ENCODE measurements at places on chromosomes 12 and 14.

DNA sequence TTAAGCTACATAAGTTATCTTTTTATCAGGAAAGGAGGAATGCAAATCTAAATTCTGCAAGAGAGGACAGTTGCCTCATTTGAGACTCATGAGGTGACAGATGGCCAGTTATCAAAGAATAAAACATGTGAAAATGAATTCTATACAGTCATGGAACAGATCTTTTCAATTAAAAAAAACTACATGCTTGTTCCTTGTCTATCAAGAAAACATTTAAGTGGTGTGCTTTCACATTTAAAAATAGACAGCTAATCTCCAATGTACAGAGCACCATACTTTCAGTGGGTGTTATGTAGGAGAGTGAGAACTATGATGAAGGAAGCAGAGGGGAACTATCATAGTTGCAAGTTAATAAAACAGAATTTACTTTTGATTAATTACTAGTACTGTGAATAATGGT lies 76.7 kb upstream of the TTC7B start:
- no peak for DNase-seq

DNA sequence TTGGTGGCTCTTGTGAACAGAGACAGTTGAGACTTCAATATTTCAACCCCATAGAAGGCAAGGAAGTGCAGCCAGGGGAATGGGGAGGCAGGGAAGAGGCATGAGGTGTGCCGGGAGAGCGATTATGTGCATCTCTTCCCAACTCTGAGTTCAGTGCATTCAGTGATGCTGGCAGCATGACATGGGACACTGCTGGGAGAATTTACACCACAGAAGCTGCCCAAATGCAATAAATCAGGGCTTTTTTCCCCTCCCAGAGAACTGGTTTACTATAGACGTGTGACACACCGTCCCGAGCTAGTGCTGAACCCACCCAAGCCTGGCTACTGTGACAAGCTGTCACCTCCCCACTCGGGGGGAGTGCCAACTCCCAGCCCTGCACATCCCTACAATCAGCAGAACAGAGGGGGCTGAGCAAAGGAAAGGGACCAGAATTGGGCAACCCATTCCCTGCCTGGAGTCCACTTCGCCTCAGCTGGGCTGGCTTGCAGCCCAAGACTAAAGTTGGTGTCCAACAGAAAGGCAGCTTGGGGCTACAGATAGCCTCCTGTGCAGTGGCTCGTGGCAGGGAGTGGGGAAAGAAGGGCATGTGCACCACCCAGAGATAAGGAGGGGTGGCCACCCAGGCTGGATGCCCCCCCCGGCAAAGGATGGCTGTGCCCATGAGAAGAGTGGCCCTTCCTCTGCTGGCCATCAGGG lies 16.7 kb downstream of the AHSA1 start:
- DNase-seq, result no peak

GRCh38 chr14:34461334-34462131 lies 507 bp downstream of the SPTSSA start:
- DNase-seq, result peak; percentile 12

- DNase-seq, result no peak
These were observed 504.9 kb downstream of the VRK1 start for GRCh38 chr14:97301931-97302559.

DNA sequence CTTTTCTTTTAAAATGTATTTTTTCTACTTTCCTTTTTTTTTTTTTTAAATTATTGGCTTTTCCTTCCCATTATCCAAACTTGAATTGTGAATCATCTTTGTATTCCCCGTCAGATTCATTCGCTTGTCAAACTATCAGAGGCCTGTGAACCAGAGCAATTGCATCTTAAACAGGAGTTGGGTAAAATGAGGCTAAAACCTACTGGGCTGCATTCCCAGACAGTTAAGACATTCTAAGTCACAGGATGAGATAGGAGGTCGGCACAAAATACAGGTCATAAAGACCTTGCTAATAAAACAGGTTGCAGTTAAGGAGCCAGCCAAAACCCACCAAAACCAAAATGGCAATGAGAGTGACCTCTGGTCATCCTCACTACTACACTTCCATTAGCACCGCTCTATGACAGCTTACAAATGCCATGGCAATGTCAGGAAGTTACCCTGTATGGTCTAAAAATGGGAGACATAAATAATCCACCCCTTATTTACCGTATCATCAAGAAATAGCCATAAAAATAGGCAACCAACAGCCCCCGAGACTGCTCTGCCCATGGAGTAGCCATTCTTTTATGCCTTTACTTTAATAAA lies 19.9 kb downstream of the FUT8 start:
- DNase-seq, result no peak

DNA sequence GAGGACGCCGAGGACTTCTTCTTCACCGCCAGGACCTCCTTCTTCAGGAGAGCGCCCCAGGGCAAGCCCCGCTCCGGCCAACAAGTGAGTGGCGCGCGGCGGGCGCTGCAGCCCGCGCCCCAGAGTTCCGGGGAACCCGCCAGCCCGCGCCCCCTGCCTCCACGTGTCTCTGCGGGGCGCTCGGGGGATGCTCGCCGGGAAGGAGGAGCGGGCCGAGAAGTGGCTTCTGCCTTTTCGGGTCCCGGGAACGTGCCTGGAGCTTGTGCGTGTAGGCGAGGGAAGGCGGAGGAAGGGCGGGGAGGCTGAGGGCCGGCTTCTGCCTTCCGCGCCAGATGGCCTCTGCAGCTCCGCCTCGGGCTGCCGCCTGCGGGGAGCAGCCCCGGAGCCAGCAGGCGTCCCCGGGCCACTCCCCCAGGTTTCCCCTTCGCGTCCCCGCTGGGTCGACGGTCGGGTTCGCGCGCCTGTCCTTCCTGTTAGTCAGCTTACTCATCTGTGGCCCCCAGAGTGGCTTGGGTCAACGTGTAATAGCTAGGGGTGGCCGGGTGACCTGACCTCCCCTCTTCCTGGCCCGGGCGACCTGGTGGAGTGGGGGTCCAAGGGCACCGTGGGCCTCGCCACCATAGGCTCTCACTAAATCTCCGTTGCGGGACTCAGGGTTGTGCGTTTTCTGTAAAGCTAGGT lies 505 bp downstream of the RASSF3 start:
- DNase-seq, result peak; percentile 60

GRCh38 chr12:2283916-2284315 lies 231.1 kb downstream of the CACNA1C start:
- no peak for DNase-seq

DNA sequence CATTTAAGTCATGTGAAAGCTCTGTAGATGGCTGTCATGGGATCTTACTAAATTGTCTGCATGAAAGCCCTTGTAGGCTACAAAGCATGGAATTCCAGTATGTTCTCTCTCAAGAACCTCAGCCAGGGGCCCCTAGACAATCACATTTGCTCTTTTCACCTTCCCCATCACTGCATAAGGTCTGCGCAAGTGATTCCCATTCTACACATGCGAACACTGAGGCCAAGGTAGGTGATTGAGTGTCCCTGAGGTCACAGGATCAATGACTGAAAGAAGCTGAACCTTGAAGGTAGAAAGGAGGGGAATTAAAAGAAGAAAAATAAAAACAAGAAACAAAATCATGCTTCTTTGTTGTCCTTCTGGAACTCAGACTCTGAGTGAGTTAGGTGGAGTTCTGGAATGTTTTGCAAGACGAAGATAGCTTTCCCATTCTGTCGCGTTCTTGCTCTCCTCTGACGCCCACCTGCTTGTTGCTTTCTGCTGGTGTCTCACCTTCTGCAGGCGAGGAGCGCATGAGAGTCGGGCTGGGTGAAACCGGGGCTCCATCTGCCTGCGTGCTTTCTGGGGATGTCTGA lies 79.9 kb downstream of the SPRING1 start:
- DNase-seq, result no peak

GRCh38 chr12:53330671-53331070 lies 5.5 kb downstream of the SP7 start:
- DNase-seq, result no peak

- DNase-seq, result no peak
These were observed 326.2 kb upstream of the RGS6 start for GRCh38 chr14:71606064-71606463.

GRCh38 chr12:38934078-38934584 lies 28.7 kb upstream of the CPNE8 start:
- DNase-seq, result no peak

DNA sequence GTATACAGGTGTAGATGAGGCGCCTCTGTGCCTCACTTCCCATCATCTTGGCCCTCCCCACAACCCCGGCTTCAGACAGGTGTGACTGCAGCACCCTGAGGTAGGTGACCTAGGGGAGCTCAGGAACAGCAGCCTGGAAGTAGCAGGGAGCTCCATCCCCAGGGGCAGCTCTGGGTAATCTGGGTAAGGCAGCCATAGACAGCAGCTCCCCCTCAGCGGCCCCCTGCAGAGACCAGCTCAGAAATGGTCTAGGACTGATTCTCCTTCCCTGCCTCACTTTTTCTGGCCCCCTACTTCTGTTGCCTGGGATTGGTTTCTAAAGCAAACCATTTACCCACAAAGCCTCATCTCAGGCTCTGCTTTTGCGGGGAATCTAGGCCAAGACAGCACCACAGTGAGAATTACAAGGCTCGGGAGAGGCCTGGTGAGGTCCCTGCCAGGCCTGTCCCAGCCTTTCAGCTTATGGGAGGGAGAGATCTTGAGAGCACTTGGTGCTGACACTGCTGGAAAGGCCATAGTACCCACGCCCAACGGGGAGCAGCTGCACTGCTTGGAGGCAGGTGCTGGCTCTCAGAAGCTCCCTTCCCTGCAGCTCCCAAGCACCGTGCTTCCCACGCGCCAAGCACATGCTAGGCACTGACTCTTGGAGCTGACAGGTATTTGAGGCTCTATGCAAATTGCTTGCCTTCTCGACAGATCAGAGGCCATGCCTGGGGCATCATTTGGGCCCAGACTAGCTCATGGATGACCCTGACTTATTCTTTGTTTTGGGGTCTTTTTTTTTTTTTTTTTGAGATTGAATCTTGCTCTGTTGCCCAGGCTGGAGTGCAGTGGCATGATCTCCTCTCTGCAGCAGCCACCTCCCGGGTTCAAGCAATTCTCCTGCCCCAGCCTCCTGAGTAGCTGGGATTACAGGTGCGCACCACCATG lies 45.1 kb upstream of the TRAF3 start:
- no peak for DNase-seq

GRCh38 chr12:4287325-4288211 lies 14.0 kb downstream of the CCND2 start:
- DNase-seq, result no peak

DNA sequence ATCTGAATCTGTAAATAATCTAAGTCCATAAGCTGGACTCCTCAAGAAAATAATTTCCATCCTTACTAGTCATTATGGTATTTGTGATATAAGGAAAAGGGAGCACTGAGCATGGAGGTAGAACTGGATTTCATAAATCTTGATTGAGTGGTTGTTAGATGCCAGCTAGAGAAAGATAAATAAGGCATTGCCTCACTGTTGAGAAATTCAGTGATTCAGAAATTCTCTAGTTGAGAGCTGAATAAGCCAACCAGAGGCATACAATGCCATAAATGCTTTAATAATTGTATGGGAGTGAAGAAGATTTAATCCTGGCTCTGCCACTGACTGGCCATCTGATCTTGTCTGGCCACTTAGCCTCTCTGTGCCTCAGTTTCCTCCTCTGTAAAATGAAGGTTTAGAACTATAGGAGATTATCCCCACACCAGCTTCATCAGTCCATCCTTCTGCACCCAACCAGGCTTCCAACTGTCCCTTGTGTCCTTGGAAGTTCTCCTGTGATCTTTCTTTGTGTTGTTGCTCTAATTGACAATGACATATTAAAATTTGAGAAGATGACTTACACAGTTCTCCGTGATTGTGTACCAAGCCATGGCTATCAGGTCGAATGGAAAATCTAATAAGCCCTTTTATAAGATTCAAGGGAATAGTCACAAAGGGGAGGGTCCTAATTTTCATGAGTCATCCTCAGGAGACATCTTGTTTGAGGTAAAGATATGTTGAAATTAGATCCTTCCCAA lies 394.3 kb downstream of the EGLN3 start:
- no peak for DNase-seq

DNA sequence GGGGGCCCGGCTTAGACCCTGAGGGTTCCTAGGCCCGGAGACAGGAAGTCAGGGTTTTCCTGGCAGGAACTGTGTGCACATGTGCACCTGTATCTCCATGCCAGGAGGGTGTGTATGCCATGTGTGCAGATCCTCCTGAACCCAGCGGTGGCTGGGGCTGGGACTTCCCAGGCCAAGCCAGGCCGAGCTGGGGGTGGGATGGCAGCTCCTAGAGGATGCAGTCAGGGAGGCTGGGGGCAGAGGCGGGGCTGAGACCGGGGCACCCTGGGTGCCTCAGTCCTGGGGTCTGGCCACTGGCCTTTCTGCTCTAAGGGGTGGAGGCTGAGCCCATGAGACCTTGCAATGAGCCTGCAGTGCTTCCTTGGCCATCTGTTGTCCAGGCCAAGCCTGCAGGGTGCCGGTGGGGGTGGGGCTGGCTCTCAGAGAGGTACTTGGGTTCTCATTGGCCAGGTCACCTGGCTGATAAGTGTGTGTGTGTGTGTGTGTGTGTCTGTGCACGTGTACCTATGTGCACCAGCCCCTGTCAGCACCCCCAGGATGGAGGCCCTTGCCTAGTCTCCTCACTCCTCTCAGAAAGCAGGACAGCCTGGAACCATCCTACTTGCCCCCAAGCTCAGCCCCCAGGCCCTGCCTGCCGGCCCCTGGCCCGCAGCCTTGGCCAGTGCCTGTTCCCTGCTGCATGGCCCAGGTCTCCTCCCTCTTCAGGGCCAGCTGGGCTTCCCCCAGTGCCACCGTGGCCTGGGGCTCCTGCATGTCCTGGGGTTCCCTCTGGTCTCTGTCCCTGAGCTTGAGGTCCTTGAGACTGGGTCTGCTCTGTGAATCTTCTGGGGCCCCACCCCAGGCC lies 10.6 kb upstream of the TNFAIP2 start:
- DNase-seq, result no peak

DNA sequence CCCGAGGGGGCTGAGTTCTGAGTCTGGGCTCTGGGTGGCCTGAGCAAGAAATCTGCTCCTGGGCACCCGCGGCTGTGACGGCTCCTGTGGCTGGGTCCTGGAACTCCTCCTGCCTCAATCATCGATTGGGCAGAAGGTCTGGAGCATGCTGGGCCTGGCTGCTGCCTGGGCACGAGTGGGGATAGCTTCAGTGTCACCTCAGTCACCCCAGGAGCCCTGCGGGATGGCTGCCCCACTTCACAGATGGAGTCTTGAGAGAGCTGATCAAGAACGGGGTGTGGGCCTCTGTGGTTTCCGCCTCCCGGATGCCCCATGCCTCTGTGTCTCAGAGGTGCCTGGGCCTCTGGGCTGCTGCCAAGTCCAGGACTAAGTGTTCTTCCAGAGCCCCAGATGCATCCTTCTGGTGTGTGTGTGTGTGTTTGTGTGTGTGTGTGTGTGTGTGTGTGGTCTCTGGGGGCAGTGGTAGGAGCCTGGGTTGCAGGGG lies 185.6 kb upstream of the C14orf180 start:
- peak; percentile 35 for DNase-seq

DNA sequence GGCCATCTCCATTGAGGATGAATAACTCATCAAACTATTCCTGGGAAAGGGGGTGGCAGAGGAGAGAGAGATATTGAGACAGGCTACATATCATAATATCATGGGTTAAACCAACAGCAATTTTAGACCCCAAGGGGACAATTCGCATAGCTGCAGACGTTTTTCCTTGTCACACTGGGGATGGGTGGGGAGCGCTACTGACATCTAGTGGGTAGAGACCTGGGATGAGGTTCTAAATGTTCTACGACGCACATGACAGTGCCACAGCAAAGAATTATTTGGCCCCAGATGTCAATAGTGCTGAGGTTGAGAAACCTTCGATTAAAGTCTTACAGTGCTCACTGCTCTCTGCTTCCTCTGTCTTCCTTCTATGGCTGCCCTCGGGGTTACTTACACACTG lies 425.6 kb downstream of the NRXN3 start:
- DNase-seq, result no peak

Data from stimulated activated CD4-positive, alpha-beta T cell treated with anti-CD3 and anti-CD28 coated beads, Interleukin-12 subunit alpha, Interleukin-12 subunit beta, amount 100 ng/mL, for 4 hours (primary cell).